ENCODE measurements at places on chromosomes 7 and 10.

DNA sequence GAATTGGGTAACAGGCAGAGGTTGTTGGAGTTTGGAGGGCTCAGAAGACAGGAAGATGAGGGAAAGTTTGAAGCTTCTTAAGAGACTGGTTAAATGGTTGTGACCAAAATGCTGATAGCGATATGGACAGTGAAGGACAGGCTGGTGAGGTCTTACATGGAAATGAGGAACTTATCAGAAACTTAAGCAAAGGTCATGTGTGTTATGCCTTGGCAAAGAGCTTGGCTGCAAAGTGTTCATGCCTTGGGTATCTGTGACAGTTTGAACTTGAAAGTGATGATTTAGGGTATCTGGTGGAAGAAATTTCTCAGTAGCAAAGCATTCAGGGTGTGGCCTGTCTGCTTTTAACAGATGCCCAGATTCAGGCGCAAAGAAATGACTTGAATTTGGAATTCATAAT lies 64.5 kb upstream of the EEPD1 start:
- DNase-seq = no peak

GRCh38 chr7:30646154-30646553 lies 36.1 kb downstream of the CRHR2 start:
- no peak for DNase-seq

- no peak for DNase-seq
These were observed 410.5 kb downstream of the PAXIP1 start for GRCh38 chr7:154592388-154592787.

GRCh38 chr10:79380125-79380945 lies 33.1 kb downstream of the PPIF start:
- peak; percentile 7 for DNase-seq

- DNase-seq = no peak
These were observed 27.0 kb downstream of the HIBADH start for GRCh38 chr7:27635728-27636127.
